ENCODE measurements at places on chromosomes 11 and 22.

- no peak for DNase-seq
Measured at GRCh38 chr11:81246941-81247340, 1486.7 kb downstream of the FAM181B start.

DNA sequence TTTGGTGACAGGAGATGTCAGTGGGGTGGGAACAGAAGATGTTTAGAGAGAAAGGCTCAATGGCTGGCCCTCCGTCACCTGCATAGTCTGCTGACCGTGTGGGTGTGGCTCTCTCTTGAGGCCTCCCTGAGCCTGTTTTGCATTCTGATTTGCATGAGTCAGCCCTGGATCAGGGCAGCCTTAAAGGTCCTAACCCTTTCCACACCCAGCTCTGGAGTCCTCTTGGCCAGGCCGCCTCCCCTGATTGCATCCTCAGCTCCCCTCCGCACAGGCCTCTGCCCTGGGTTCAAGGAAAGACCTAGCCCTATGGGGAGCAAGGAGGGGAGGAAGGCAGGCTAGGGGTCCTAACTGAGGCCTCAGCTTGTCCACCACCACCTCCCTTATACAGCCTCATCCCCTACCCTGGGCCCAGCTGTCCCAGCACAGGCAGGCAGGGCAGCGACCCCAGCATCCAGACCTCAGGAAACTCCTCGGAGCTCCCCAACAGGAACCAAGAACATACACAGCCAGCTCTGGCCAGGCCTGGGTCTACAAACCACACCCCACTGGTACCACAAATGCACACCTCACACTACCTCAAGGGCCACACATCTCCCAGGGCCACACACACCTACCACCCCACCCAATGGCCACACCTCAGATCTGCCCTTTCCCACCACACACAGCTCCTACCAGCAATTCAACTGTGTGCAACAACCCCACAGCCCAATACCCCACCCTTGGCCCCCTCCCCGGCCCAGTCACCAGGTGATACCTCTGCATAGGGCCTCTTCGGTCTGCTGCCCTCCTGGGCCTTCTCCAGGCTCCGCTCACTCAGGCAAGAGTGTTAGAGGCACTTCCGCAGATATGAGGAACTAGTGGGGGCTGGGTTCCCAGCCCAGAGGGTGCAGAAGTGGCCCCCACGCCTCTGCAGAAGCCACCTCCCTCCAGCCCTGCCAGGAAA is 13.7 kb downstream of the ARAP1 start:
- no peak for DNase-seq

DNA sequence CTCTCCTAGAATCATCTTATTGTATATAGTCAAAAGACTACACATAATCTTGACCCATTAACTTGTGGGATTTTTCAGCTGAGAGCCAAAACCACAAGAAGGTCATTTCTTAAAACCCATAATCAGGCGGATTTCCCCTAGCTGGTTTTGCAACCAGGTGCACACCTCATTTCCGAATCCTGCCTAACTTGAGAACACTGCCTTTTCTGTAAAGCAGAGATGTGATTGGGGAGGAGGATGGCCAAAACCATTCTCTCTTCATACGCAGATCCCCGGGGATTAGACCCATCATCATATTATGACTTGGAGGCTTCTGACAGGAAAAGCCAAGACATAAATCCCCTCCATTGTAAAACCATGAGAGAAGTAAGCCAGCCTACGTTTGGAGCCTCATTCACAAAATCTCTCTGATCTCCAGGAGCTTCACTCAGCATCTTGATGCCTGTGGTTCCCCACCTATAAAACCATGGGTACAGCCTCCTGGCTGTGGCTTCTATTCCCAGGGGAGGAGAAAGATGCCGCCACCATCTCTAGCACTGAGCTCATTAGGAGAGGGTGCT is 191.3 kb downstream of the KIF18A start:
- no peak for DNase-seq

DNA sequence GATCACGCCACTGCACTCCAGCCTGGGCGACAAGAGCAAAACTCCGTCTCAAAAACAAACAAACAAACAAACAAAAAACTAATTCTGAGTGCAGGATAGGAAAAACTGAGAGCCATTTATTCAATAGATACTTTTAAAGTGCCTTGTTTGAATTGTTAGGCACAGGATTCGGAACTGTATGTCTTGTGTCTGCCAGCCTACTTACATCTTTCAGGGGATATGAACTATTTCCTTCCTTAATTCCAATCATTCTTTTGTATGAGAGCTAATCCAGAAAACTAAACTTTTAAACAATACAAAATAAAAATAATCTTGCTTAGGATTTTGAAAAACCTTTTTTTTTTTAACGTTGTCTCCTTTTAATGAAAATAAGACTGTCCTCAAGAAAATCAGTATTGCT is 12.6 kb downstream of the UVRAG start:
- DNase-seq: no peak

DNA sequence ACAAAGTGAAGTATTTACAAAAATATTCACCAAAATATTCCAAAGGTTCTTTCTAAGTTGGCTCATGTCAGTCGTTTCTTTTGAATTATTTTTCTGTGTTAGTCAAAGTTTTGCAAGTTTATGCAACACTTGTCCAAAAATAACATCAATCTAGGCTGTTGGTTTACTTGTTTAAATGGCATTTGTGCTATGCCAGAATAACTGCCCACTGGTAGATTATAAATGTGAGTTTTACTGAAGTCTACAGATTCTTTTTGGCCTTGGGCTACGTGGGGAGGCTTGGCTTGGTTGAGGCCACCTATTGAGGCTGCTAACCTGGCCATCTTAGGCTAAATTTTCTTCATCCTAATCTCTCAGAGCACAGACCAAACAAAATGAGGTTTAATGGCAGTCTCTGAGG is 1091.9 kb upstream of the RAG2 start:
- DNase-seq: no peak

Measured in activated T-cell treated with anti-CD3 and anti-CD28 coated beads, Interleukin-2, amount 50 U/mL, for 24 hours (primary cell).